ENCODE measurements at places on chromosomes 5 and 9.

GRCh38 chr5:133682451-133682850 lies 70.1 kb upstream of the FSTL4 start:
- no peak for DNase-seq

DNA sequence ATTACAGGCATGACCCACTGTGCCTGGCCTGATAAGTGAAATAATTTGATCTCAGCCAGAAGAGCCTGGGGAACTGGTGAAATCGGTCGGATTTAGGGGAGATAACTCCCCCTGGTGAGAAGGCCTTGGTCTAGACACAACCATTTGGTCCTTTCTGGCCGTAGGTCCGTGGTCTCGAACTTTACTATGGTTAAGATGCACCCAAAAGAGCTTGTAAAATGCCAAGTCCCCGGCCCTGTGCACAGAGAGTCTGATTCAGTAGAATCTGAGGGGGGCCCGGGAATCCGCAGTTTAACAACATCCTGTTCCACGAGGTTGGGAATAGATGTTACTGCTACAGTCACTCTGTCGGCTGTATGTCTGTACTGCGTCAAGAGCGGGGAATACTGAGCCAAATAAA lies 140.7 kb downstream of the C9orf50 start:
- DNase-seq, result no peak

- no peak for DNase-seq
Measured at GRCh38 chr9:35424356-35425352, 65.3 kb upstream of the RUSC2 start.

GRCh38 chr5:102628441-102629175 lies 126.5 kb upstream of the PAM start:
- no peak for DNase-seq

DNA sequence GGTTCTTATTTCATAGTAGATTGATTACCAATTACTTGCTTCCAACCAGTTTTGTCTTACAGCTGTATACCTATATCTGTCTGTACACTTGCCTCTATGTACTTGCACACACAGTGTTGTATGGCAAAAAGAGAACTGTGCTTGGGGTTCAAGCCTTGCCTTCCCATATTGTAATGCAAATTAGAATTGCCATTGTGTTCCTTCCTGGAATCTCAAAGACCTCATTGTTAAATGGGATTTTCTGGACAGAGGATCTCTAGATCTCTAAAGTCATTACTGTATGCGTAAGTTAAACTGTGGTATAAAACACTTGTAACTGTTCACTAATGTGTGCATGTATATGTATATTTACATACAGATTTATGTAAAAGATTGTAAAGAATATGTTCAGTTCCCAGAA lies 428.8 kb downstream of the CAAP1 start:
- DNase-seq, result no peak

- no peak for DNase-seq
Measured at GRCh38 chr9:125888211-125888610, 141.0 kb downstream of the PBX3 start.

DNA sequence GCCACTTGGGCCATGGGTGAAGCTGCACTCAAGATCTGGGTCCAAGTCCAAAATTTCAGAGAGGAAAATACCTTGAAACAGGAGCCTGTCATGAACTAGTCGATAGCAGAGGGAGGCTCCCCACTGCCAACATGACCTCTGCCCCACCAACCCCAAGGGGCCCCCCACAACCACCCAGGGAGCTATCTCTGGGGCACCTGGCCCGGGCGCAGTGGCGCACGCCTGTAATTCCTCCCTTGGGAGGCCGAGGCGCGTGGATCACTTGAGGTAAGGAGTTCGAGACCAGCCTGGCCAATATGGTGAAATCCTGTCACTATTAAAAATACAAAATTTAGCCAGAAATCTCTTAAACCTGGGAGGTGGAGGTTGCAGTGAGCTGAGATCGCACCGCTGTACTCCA lies 20.1 kb upstream of the HMCN2 start:
- no peak for DNase-seq

GRCh38 chr9:97752274-97752673 lies 55.1 kb upstream of the XPA start:
- DNase-seq, result no peak

- DNase-seq, result no peak
Measured at GRCh38 chr5:93417490-93417889, 163.5 kb downstream of the NR2F1-AS1 start.

- no peak for DNase-seq
Measured at GRCh38 chr5:78252715-78253114, 41.8 kb downstream of the AP3B1 start.

- DNase-seq, result no peak
Measured at GRCh38 chr5:92370032-92370431, 986.9 kb upstream of the ARRDC3 start.

GRCh38 chr5:40937075-40937474 lies 27.8 kb downstream of the C7 start:
- no peak for DNase-seq

DNA sequence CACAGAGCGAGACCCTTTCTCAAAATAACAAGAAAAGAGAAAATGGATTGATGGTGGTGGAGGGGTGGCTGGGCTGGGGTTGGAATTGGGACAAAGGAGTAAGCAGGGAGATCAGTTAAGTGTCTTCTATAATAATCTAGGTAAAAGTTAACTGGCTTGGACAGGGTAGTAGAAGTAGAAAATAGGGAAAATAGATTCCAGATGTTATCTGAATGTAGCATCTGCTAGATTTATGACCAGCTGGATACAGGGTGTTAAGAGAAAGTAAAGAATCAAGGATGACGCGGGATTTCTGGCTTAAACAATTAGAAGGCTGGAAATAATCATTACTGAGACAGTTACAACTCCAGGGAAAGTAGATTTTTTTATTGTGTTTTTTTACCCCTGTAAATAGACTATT lies 13.0 kb downstream of the PPP6C start:
- no peak for DNase-seq

DNA sequence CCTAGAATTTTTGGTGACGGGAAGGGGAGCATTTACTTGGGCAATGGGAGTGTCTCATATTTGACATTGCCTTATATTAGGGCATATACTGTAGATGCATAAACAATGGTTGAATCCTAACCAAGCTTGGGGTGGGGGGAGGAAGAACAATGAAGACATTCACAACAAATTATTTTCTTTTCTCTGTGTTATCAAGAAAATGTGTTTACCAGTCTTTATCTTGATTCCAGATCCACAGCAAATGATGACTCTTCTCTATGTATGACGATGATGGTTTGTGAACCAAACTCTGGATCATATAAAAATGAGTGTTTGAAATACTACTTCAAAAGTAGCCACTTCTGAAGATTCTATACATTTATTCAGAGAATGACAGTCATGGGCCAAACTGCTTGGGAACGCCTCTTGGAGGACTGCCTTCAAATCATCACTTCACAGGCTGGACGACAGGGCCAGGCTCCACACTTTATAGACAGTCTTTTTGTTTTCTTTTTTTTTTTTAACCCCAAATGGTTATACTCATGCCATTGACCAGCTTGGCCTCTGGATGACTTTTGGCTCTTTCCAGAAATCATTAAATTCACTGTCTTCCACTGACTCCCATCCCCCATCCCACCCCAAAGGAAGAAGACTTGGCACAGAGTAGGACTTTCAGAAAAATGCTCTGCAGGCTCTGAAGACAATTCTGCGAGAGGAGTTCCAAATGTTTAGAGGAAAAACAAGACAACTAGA lies 123.8 kb upstream of the LIFR start:
- no peak for DNase-seq

DNA sequence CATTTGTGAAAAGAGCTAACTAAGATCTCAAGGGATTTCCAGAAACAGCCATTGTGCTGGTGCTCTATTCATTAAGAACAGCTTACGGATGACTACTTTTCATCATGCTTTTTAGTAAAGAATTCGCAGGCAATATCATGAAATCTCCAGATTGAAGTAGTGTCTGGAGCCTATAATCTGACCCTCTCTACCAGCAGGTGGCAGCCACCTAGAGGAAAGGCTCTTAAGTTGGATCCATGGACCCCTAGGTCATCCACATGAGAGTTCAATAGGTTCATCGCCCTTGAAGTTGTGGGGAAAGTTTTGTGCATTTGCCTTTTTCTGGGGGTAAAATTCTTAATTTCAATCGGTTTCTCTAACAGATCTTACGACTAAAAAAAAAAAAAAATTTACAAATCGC lies 82.3 kb downstream of the SLC1A3 start:
- no peak for DNase-seq

DNA sequence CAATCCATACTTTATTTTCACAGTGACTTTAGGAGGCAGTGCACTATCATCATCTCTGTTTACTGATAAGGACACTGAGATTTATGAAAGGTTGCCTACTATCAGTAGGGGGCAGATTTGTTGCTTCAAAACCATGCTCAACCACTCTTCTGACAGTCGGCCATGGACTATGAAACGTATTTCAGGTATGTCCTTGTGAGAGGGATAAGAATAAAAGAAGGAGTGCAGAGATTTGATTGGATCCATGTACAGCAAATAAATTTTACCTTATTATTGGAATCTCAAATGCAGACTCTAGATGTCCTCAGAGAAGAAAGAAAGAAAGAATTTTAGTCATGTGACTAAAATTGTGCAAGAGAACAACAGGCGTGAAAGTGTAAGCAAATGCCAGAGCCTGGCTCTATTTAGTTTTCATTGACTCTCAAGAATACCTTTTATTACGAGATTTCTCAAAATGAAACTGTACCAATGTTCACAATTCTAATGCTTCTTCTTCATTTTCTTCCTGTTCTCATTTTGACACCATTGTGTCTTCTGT lies 296.6 kb upstream of the RASA1 start:
- no peak for DNase-seq

DNA sequence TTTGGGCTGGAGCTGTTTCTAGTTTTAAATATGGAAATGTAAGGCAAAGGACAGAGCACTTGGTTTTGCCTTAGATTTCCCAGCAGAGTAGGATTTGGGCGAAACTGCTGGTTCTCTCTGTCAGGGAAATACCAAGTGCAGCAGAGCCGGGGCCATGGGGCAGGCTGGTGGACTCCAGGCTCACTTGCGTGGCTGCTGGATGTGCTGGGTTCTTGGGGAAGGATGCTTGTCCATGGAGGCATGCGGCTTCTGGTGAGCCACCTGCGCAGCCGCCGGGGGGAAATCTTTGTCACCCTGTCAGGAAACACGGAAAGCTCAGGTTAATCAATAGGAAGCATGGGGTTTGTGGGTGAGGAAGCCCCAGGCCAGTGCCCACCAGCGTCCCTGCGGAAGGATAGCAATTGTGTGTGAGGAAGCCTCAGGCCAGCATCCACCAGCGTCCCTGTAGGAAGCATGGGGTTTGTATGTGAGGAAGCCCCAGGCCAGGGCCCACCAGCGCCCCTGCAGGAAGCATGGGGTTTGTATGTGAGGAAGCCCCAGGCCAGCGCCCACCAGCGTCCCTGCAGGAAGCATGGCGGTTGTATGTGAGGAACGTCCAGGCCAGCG lies 80.1 kb downstream of the DAP start:
- DNase-seq, result no peak

DNA sequence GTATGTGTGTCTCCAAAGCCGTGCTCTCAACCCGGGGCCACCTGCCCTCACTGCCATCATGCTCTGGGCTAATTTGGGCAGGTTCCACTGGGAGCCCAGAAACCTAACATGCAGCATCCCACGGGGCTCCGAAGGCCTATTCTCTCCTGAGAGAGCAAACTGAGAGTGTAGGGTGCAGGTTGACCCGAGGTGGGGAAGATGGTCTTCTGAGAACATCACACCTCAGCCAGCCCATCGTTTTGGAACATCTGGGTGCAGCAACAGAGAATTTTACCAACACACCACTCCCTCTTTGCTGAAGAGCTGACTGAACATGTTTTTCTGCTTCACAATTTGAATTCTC lies 294.6 kb upstream of the TUT7 start:
- DNase-seq, result no peak

GRCh38 chr5:143154510-143155370 lies 248.7 kb downstream of the NR3C1 start:
- DNase-seq, result no peak

GRCh38 chr9:68842568-68842967 lies 137.5 kb downstream of the PIP5K1B start:
- no peak for DNase-seq

- no peak for DNase-seq
Measured at GRCh38 chr9:14350754-14351153, 36.8 kb upstream of the NFIB start.

- DNase-seq, result no peak
Measured at GRCh38 chr9:109496218-109496617, 1.9 kb downstream of the PTPN3 start.

DNA sequence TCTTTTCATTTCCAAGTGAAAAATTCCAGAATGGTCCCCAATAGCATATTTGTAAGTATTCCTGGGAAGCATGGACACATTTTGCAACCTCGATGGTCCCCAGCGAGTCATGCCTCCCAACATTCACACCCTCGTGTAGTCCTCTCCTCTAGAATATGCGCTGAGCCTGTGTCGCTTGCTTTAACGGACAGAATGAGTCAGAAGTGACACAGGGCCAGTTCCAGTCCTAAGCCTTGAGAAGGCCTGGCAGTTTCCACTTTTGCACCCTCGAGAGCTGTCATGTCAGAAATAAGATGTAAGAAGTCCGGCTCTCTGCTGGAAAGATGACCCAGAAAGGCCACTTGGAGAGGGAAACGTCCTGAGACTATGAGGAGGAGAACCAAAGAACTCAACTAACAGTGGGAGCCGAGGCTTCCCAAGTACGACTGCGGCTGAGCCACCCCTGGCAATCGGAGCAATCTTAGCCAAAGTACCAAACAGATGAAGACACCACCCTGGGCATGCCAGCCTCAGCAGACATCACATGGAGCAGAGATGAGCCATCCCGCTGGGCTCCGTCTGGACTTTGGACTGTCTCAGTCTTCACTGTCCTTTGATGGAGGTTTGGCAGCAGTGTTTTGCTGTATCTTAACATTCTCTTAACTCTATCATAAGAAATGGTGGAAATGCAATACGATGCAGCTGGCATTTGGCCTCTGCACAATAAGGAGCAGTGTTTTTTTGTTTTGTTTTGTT lies 42.6 kb upstream of the GFPT2 start:
- DNase-seq, result no peak

DNA sequence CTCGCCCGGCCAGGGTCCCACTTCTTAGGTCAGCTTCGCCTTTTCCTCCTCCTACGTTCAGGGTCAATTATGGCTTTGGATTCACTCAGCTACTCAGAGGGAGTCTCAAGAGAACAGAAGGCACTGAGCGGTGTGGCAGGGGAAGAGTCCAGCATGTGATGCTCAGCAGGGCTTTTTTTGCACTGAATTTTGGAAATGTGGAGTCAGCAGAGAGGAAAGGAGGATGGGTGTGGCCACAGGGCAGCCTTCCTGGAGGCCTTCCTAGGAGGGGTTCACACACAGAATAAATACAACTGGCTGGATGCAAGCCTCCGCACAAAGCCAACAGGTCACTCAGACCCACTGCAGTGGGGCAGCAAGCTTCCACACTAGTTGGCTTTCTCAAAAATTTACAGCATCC lies 4.8 kb downstream of the NAIF1 start:
- no peak for DNase-seq

DNA sequence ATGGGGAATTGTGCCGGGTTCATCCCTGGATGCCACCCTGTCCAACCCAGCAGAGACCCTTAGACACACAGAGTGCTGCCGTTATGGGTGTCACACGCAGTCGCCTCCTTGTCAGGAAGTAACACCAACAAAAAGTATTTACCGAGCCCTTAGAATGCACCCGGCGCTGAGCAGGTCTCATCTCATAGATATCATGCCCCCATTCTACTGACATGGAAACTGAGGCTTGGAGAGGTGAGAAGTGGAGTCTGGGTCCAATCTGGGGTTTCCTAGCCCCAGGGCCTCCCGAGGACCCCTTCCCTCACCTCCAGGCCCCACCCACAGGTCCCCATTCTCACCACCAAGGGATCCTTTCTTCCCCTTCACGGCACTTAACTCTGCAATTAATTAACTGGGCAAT lies 36.8 kb upstream of the BARHL1 start:
- no peak for DNase-seq

- DNase-seq, result no peak
Measured at GRCh38 chr5:102583276-102584124, 84.7 kb upstream of the SLCO6A1 start.
